Naive thymus-derived CD4-positive, alpha-beta T cell (primary cell): ENCODE measurements at places on chromosomes 5 and 9. TPM values are rescaled to one million over a fixed set of nuclear protein-coding genes. Genes with fewer than 3 reads are reported as not detected.

Gene KCNMB1
- polyA plus RNA-seq = not detected

Gene IL5
- polyA plus RNA-seq = not detected

Gene TAF11L7
- not detected for polyA plus RNA-seq

Gene SCGB3A2
- polyA plus RNA-seq = not detected

DNA sequence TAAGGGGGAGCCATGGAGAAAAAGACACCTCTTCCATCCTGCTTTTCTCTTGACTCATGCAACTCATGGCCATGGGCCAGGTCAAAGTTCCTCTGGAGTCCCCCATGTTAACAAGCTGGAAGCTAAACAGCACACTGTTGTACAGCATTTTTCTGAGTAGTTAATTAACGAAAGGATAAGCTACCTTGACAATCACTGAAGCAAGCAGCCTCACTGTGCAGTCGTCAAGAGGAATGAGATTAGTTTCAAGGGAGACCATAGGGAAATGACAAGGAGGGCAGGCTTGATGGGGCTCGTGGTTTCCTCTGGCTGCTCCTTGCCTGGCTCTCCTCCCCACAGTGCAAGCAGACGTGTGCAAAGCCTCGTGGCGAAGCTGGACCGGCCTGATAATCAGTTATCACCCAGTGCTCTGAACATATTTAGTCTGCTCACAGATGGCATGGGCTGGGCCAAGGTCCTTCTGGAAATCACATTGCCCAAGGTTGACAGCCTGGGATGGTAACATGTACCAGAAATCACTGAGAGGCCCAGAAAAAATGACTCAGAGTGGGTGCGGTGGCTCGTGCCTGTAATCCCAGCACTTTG, 209.5 kb downstream of the SLIT3 start:
- no peak for DNase-seq

GRCh38 chr5:177440990-177441780, 5.4 kb upstream of the PRR7 start:
- DNase-seq = no peak

DNA sequence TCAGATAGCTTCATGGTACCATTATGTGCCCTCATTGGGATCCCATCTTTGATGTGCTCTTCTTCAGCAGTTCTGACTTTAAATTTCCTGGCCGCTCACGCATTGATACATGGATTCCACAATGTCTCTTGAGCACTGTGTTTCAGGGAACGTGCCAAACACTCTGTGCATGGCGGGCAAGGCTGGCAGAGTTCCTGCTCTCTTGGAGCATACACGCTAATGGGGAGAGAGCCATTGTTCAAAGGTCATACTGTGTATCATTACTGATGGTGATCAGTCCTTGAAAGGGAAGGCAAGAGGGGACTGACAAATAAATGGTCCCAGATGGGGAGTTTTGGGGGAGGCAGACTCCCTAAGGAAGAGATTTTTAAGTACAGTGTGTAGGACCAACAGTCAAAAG, 52.3 kb downstream of the AMBP start:
- no peak for DNase-seq

- no peak for DNase-seq
Measured at GRCh38 chr5:73706963-73707362, 81.0 kb downstream of the ARHGEF28 start.

- DNase-seq = no peak
Measured at GRCh38 chr5:95823218-95823737, 752 bp upstream of the GLRX start.

DNA sequence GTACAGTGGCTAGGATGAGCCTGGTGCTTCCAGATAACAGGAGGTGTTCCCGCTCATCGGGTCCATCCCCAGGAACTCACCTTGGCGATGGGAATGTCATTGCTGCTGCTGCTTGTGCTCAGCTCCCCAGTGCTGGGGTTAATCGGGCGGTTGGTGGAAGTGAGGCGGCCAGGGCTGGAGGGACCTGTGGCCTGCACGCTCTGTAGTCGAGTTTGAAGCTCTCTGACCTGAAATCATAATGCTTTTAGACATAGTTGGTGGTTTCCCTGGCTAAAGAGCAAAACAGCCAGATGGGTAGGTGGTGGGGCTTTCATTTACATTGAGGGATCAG, 108.5 kb downstream of the DCP2 start:
- DNase-seq = no peak

DNA sequence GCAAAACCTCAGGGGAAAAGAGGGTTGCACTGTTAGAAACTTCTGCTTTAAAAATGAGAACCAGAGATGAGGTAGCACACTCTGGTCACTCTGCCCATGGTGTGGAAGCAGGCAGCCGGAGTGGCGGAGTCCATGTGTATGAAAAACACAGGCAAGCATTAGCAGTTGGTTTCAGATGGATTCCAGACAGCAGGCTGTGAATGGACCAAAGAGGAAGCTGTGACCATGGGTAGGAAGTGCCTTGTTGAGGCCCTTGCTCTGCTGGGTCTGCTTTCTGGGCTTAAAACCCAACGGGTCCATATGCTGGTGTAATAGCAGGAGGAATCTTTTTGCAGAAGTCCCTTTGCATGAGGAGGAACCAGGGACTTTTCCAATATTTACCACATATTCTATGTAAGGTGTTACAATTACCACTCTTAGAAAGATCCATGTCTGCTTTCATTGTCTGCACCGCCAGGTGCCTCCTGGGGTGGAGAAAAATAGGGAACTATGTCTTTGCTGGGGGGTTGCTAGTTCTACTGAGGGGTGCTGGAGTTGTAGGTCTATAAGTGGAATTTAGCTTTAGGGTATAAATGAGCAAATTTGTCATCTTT, 77.0 kb downstream of the ANKRD55 start:
- DNase-seq = no peak

- no peak for DNase-seq
Measured at GRCh38 chr5:113390224-113390623, 44.6 kb downstream of the TSSK1B start.

DNA sequence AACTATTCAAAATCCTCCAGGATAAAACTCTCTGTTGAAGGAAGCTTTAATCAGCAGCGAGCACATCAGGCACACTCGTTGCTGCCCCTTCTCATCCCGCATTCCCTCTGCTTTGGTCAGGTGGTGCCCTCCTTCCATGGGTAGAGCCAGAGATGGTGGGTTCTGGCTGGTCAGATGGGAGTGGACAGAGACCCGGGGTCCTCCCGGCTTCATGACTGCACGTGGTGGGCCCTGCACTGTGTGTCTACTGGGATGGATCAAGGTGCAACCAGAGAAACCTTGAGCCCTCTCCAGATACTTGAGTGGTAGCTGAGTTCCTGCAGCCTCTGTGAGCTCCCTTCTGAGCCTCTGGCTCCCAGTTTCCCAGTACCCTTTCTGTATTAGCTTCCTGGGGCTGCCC, 36.3 kb downstream of the ROPN1L start:
- DNase-seq = no peak
